Stimulated activated CD4-positive, alpha-beta T cell treated with anti-CD3 and anti-CD28 coated beads, TNF-alpha, amount 100 ng/mL, for 24 hours (primary cell): ENCODE measurements at places on chromosomes 3 and 15.

- no peak for DNase-seq
Observed at GRCh38 chr3:187833799-187834578, 88.7 kb upstream of the BCL6 start.

DNA sequence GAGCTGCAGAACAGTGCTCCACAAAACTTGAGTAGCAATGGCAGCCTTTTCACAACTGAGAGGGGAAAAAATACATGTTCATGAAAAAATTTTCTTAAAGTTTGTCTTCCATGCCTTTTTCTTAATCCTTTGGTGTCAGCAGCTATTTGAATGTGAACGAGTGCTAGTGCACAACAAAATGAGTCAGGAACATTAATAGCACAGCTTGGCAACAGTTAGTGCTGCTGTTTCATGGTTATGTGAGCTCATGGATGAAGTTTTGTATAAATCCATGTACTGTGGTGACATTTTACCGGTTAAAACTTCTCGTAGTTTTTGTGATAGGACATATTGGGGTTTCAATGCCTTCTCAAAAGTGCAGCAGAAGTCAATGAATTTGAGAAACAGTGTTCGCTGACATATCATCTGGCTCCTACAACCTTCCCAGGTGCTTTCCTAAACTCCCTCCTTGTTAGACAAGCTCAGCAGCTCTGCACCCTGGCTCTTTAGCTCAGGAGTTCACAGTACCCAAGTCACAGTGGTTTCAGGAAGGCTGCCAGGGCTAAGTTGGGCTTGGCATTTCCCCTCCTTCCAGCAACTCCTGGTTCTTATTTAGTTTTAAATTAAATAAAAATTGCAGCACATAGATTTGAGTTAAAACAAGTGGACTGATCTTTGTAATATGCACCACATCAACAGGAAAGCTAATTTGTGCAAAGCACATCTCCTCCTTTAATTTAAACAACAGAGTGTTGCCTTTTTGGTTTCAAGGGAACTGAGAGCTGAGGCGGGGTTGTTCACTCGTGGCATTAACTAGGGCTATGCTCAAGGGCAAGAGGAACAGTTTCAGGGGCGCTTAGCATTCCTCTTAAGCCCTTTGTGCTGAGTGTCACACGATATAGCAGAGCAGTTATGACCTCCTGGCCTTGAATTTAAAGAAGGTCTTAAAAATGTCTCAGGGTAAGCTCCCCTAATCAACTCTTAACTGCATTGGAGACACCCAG is 362.8 kb downstream of the CHST2 start:
- DNase-seq: no peak

- no peak for DNase-seq
Observed at GRCh38 chr3:133393691-133394474, 6.0 kb upstream of the BFSP2 start.

GRCh38 chr15:67181221-67181639 is 73.2 kb downstream of the AAGAB start:
- no peak for DNase-seq
